ENCODE measurements at places on chromosomes 5 and 9. TPM values are rescaled to one million over a fixed set of nuclear protein-coding genes. Genes with fewer than 3 reads are reported as not detected.

SEMA6A gene
- 0.28 TPM for total RNA-seq

IFNK gene
- not detected for total RNA-seq

TAF11L5 gene
- not detected for total RNA-seq

DAPK1 gene
- 19.7 TPM for total RNA-seq

AK8 gene
- under 0.01 TPM for total RNA-seq

HTR4 gene
- not detected for total RNA-seq

ABO gene
- total RNA-seq, result not detected

C9orf153 gene
- total RNA-seq, result 0.56 TPM

SAXO1 gene
- under 0.01 TPM for total RNA-seq

SPATA6L gene
- 0.38 TPM for total RNA-seq

ACER2 gene
- total RNA-seq, result 13.0 TPM

IL3 gene
- total RNA-seq, result not detected

PCDHB4 gene
- total RNA-seq, result under 0.01 TPM

HTR1A gene
- total RNA-seq, result not detected

TMEM215 gene
- total RNA-seq, result not detected

CCL27 gene
- not detected for total RNA-seq

FAM153A gene
- total RNA-seq, result 0.56 TPM

SLC6A19 gene
- not detected for total RNA-seq

MCC gene
- total RNA-seq, result 63.3 TPM

PHYHD1 gene
- 5.9 TPM for total RNA-seq

MYOZ3 gene
- 0.38 TPM for total RNA-seq

RELL2 gene
- 2.7 TPM for total RNA-seq

FGFR4 gene
- total RNA-seq, result 0.56 TPM

CXCL14 gene
- under 0.01 TPM for total RNA-seq

ABCA1 gene
- total RNA-seq, result 73.2 TPM

PCDHA9 gene
- under 0.01 TPM for total RNA-seq

SPINK7 gene
- not detected for total RNA-seq

STX17 gene
- 21.4 TPM for total RNA-seq

CMYA5 gene
- total RNA-seq, result under 0.01 TPM

TAF11L10 gene
- not detected for total RNA-seq

SPTLC1 gene
- 112 TPM for total RNA-seq

CCDC171 gene
- total RNA-seq, result 2.8 TPM

HNRNPH1 gene
- total RNA-seq, result 722 TPM

PCDHA10 gene
- total RNA-seq, result 0.28 TPM

TSSK1B gene
- total RNA-seq, result under 0.01 TPM

TOR4A gene
- 31.1 TPM for total RNA-seq

SUSD1 gene
- total RNA-seq, result 30.2 TPM

PCDHGA4 gene
- total RNA-seq, result 8.2 TPM

UBAC1 gene
- total RNA-seq, result 29.9 TPM

TEX48 gene
- total RNA-seq, result not detected

FAXDC2 gene
- 0.77 TPM for total RNA-seq

PLEKHG4B gene
- total RNA-seq, result 0.38 TPM

All from regular cardiac myocyte (primary cell).